ENCODE measurements at places on chromosomes 3 and 15.
A peak's percentile ranks its signal among the peaks of the same experiment; 100 is the strongest.

DNA sequence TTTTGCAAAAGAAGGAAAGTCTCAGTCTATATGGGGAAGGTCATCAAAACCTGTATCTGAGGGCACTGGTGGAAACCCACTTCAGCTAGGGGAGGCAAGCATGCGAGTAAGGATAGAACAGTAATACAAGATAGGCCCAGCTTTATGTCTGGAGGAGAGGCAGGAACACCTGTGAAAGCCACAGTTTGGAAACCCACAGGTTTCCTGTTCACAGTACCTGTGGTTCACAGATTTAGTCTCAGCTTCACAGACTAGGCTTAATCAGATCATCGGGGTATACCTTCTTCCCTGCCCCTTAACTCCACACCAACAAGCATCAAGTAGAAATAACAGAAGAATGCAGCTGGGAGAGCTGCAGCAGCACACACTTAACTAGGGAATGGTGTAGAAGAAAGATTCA lies 36.2 kb downstream of the C2CD4B start:
- no peaks in the 10 kb centered on the region for H3K36me3 ChIP-seq
- H3K4me3 ChIP-seq: no peak overlapping the region
- no peaks in the 10 kb centered on the region for H3K27me3 ChIP-seq
- DNase-seq: no peak

DNA sequence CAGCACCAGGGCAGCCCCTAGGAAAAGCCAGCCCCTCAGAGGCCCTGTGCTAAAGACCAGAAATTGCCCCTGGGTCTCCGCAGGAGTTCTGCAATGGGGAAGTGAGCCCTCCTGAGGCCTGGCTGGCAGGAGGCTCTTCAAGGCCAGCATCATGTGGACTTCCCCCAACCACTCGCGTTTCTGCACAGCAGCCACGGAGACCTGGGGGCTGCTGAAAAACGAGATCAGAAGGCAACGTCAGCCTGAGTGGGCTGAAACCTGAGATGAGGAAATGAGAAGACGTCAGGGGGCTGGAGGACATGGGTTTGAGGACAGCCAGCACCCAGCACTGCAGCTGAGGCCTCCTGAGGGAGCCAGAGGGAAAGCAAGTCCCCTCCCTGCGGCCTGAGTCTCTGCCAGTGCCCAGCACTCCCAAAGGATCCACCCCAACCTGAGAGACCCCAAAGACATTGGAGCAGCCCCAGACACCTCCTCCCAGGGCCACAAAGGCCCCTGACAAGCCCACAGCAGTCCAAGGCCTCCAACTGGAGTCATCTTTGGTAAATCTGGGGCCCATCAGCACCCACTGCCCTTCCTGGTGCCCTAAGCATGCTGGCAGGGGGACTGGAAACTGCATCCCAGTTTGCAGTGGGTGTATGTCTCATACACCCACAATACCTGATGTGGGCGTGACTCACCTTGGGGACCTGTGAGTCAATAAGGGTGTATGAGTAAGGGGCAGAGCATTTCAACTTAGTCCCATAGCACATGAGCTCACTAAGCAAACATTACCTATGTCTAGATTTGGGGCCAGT lies 29.2 kb upstream of the CYP11A1 start:
- H3K4me1 ChIP-seq: peaks cover 100% of the 10 kb centered on the region
- peak overlapping the region; percentile 69 for H3K4me3 ChIP-seq
- H3K36me3 ChIP-seq: no peaks in the 10 kb centered on the region
- peak overlapping the region; percentile 91 for H3K27ac ChIP-seq

DNA sequence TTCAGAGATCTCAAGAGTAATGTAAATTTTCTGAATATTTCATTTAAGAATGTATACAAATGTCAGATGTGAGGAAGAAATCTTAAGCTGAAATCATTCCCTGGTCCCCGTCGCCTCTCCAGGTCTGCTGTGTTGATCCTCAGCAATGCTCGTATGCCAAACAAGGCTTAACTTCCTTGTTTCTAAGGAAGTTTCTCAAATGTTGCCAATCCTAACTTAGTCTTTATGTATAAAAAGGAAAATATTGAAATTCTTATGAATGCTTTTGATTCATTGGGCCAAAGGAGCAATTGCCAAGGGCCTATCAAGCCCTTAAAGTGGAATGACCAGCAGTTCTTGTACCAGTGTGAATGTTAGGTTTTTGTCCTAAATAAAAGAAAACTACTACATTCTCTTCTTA lies 507.7 kb upstream of the SEMA6D start:
- no peak for DNase-seq
- H3K27ac ChIP-seq: no peak overlapping the region
- no peaks in the 10 kb centered on the region for H3K4me1 ChIP-seq

DNA sequence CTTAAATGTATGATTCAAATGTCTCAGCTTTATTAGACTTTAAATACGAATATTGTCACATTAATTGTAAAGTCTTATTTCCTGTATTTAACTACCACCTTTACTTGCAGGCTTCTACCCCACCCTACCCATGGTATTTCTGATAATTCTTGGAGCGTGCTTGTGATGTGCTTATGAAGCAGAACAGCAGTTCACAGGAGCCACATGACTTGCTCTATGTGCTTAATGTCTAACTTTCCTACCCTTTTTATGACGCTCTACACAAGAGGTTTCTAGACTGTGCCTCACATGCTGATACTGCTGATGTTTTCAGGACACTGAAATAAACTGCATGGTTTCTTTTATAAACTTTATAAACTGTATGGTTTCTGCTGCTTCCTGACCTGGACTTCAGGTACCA lies 553.5 kb upstream of the CCDC54 start:
- no peak overlapping the region for H3K27ac ChIP-seq
- no peak overlapping the region for H3K4me3 ChIP-seq
- peaks cover 6% of the 10 kb centered on the region for H3K4me1 ChIP-seq
- no peaks in the 10 kb centered on the region for H3K27me3 ChIP-seq
- H3K36me3 ChIP-seq: no peaks in the 10 kb centered on the region

DNA sequence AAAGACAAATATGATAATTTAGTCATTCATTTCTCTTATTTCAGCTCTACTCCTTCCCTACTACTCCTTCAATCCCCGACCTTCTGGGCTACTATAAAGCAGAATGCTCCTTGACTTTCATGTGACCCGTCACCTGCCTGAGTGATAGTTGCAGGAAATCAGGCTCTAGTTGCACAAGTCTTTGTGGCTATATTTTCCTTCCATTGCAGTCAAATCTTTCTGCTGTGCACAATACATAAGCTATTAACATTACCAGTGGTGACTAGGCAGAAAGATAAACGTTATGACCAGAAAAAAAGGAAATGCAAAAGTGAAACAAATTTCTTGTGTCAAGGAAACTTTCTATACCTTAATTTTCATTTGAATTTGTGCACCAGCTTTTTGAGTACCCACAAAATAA lies 2.3 kb downstream of the SUCNR1 start:
- DNase-seq: no peak
- no peaks in the 10 kb centered on the region for H3K36me3 ChIP-seq
- H3K4me1 ChIP-seq: peaks cover 21% of the 10 kb centered on the region
- no peak overlapping the region for H3K4me3 ChIP-seq
- H3K27ac ChIP-seq: no peak overlapping the region
- H3K27me3 ChIP-seq: no peaks in the 10 kb centered on the region

DNA sequence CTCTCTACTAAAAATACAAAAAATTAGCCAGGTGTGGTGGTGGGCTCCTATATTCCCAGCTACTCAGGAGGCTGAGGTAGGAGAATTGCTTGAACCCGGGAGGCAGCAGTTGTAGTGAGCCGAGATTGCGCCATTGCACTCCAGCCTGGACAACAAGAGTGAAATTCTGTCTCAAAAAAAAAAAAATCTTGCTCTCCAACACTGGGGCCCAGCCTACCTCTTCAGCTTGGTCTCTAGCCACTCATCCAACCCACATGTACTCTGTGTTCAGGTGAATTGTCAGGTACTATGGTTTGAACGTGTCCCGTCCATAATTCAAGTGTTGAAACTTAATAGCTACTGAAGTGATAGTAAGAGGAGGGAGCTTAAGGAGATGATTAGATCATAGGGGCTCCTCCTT lies 22.4 kb upstream of the RAB7A start:
- no peaks in the 10 kb centered on the region for H3K36me3 ChIP-seq
- no peaks in the 10 kb centered on the region for H3K27me3 ChIP-seq
- no peak overlapping the region for H3K4me3 ChIP-seq
- H3K4me1 ChIP-seq: no peaks in the 10 kb centered on the region

Measured in activated T-cell treated with anti-CD3 and anti-CD28 coated beads, Interleukin-2, amount 50 U/mL, for 72 hours (primary cell).